Stimulated activated CD4-positive, alpha-beta T cell treated with anti-CD3 and anti-CD28 coated beads, Interleukin-12 subunit alpha, Interleukin-12 subunit beta, amount 100 ng/mL, for 48 hours (primary cell): ENCODE measurements at places on chromosomes 3 and 15.

- no peak for DNase-seq
Measured at GRCh38 chr15:88018869-88019641, 237.5 kb downstream of the NTRK3 start.

DNA sequence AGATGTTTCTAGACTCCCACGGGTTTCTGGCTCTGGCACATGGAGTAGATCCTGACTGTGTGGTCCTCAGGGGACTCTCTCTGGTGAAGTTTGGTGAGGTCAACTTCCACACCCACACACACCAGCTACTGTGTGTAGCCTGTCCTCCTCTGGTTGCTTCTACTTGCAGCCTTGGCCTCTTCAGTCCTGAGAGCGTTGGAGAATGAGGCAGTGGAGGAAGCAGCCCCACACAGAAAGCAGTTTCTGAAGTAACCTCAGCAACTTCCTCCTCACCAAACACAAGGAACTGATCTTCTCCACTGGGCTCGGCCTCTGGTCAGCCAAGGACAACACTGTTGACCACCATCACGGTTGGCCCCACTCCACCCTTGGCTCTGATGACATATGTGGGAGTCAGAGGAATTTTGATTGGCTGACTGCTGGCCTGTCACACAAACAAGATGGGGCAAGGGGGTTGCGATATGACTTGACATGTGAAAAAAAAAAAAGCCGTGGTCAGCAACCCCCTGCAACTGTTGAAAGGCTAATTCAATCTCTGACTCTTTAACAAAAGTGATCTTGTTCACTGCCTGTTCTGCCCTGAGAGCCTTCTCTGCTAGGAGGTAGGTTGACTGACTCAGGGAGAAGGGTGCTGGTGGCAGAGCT lies 19.6 kb downstream of the CD86 start:
- no peak for DNase-seq

- DNase-seq, result no peak
Measured at GRCh38 chr3:4091786-4092185, 211.4 kb upstream of the SETMAR start.

GRCh38 chr15:42730135-42730534 lies 6.8 kb downstream of the CDAN1 start:
- no peak for DNase-seq

- DNase-seq, result no peak
Measured at GRCh38 chr3:56916716-56917360, 115.1 kb upstream of the ARHGEF3 start.

- DNase-seq, result no peak
Measured at GRCh38 chr15:44734839-44735481, 1.4 kb upstream of the TRIM69 start.
